GM12878 (cell line): ENCODE measurements at places on chromosomes 5 and 9. TPM values are rescaled to one million over a fixed set of nuclear protein-coding genes. Genes with fewer than 3 reads are reported as not detected.

C5orf52 gene
- not detected in 2 replicates for total RNA-seq

RAB3C gene
- total RNA-seq = not detected in 2 replicates

DDX4 gene
- total RNA-seq = 0.36 TPM in 1 of 2 replicates, not detected in the other

DNA sequence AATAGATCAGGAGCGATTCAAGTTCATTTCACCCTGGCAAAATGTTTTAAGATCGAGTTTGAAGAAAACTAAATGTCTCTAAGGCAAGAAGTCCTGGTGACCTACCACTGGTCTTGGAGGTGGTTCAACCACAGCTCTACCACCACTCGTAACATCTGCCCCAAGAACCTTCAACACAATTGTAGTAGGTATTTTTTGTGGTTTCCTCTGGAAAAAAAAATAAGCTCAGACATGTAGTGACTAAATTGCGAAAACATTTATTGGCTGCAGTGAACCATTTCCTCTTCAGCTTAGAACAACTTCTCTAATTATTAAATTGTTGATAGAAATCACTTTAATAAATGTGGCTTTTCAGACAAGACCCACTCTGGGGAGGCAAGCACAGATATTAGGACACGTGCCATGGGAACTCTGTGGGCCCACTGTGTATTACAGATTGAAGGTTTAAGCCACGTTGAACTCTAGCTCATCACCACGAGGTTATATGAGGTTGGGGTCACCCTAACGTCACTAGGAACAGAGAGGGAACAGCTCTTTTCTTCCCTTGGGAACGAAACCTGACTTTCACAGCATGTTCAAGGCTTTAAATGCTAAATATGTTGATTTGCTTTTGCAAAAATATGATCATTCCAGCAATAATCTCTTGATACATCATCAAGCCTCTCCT lies 142.9 kb downstream of the HSD17B3 start:
- DNase-seq = no peak
- H3K36me3 ChIP-seq = no peaks in the 10 kb centered on the region
- H3K4me3 ChIP-seq = no peak overlapping the region
- no peak overlapping the region for H3K27ac ChIP-seq

DNA sequence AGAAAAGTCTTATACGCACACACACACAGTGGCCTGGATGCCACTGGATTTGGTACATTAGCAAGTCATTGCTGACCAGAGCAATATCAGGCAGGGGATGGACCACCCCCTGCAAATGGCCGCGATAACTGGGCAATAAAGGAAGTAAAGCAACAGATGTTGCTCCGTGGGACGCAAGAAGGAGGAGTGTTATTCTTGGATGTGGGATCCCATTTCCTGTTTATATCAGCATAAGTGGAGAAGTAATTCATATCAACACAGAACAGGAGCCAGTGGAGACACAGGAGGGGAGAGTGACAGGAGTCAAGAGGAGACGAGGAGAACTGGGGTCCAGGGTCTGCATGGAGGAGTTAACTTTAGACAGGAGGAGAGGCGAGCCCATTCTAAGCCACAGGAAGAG lies 18.4 kb downstream of the RUFY1 start:
- H3K36me3 ChIP-seq = peaks cover 13% of the 10 kb centered on the region
- H3K27ac ChIP-seq = no peak overlapping the region
- no peaks in the 10 kb centered on the region for H3K27me3 ChIP-seq
- no peak overlapping the region for H3K4me3 ChIP-seq

GRCh38 chr9:116494815-116495634 lies 192.1 kb upstream of the TRIM32 start:
- no peak for DNase-seq
- H3K4me3 ChIP-seq = no peak overlapping the region
- H3K27ac ChIP-seq = no peak overlapping the region
- no peaks in the 10 kb centered on the region for H3K27me3 ChIP-seq

DNA sequence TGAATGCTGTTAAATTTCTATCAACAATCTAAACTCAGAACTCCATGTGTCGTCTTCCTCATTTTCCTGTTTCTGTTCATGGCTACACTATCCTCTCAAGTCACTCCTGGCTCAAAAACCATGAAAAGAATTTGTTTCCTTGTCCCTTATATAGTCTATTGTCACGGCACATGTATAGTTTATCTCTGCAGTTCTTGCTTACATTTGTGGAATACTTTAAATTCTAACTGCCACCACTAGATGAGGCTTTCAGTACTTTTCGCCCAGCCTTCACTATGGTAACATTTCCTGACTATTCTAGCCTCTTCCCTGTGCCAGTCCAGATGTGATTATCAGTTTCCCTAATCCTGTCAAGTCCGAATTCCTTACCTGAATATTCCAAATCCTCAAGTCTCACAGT lies 34.6 kb downstream of the PKD2L2 start:
- no peak for DNase-seq
- no peak overlapping the region for H3K4me3 ChIP-seq
- no peaks in the 10 kb centered on the region for H3K27me3 ChIP-seq
- H3K36me3 ChIP-seq = peaks cover 6% of the 10 kb centered on the region; the same call in 1 of the 2 replicates

GRCh38 chr5:121462441-121462840 lies 389.2 kb upstream of the FTMT start:
- no peak overlapping the region for H3K4me3 ChIP-seq
- H3K27ac ChIP-seq = no peak overlapping the region
- no peaks in the 10 kb centered on the region for H3K4me1 ChIP-seq
- no peaks in the 10 kb centered on the region for H3K27me3 ChIP-seq
- no peak for DNase-seq
